Fibroblast of lung (primary cell): ENCODE measurements at places on chromosomes 12 and 14. TPM values are rescaled to one million over a fixed set of nuclear protein-coding genes. Genes with fewer than 3 reads are reported as not detected.

Gene PKP2
- total RNA-seq: under 0.01 TPM in 2 replicates

Gene SDSL
- total RNA-seq: 10.0 and 12.4 TPM in 2 replicates

Gene STK38L
- 16.5 and 18.0 TPM in 2 replicates for total RNA-seq

Gene IFNG-AS1
- total RNA-seq: not detected in 2 replicates

Gene CLEC1B
- total RNA-seq: not detected in 2 replicates

Gene NAV3
- 50.3 and 60.6 TPM in 2 replicates for total RNA-seq

Gene RNASE4
- total RNA-seq: 20.0 and 22.1 TPM in 2 replicates

Gene DPF3
- total RNA-seq: 3.6 and 13.7 TPM in 2 replicates

Gene KRT75
- total RNA-seq: not detected in 2 replicates

Gene SRGAP1
- 17.5 and 30.2 TPM in 2 replicates for total RNA-seq

Gene GALNT9
- 0.51 and 2.8 TPM in 2 replicates for total RNA-seq

Gene KNTC1
- 8.0 and 14.4 TPM in 2 replicates for total RNA-seq
